Prostate gland (tissue), 2 donors: ENCODE measurements at places on chromosomes 2 and 18.

GRCh38 chr2:238031751-238032150 lies 29.1 kb upstream of the SCLY start:
- no peak for DNase-seq

- no peak for DNase-seq
Observed at GRCh38 chr2:50225021-50225928, 806.7 kb downstream of the NRXN1 start.

GRCh38 chr2:45152691-45153090 lies 143.4 kb upstream of the SIX2 start:
- no peak for DNase-seq

DNA sequence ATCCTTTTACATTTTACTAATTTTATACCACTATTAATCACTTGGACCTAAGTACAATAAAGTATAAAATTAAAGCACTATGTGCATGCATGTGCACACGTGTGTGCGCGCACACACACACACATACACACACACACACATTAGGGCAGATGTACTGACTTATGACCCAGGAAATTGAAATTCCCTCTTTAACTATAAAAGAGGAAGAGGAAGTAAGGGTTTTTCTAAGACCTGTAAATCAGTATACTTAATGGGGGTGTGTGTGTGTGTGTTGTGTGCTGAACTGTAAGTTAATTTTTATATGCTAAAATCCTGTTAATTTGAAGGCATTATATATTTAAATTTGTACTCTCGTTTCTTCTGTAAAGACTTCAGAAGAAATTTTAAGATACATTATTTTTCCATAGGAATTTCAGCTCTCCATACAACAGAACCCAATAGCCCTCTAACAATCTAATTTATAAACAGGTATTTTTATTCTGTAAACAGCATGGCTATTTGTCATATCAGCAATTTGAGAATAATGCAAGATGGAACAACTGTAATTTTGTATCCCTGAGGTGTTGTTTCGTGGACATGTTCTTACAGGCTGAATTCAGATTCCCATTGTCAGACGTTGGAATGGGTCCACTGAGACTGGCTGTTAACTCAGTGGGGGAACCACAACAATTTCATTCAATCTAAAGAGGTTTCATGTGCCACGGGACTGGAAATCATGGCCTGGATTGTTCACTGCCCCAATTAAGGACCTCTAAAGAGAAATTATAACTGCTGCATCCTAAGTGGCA lies 90.9 kb downstream of the PLA2R1 start:
- DNase-seq = no peak

- DNase-seq = no peak
Observed at GRCh38 chr2:165958313-165958960, 4.9 kb upstream of the TTC21B start.

- peak; percentile 61 for DNase-seq
Observed at GRCh38 chr2:42493468-42494354, at the start of gene KCNG3. Gene KCNG3 (minus strand): TSS chr2:42493982. CDS start chr2:42493501, 481 bp downstream.

DNA sequence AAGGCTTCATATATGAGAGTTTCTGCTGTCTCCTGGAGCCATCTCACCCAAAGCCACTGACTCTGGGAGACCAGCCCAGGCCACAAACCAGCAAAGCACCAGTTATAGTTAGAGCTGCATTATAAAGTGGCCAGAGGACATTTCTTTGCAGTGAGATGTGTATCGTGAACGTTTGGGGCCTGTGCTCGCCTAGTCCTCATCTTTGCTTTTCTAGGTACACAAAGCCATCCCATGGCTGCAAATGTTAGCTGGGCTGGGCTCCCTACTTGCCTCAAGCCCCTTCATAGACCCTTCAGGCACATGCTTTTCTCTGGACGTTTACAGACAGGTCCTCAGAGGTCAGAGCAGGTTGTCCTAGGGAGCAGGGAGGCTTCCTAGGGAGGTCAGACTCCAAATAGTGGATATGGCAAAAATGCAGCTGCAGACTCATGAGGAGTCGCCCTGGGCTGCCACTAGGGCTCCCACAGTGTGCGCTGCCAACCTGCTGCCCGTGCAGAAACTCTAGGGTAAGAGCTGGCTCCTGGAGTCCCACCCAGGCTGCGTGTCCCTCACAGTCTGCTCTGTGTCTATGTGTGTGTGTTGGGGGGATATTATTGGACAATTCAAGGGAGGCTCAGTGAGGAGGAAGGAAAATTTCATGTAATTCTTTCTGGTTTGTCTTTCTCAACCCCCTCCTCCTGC lies 141.0 kb downstream of the RPIA start:
- DNase-seq = no peak

DNA sequence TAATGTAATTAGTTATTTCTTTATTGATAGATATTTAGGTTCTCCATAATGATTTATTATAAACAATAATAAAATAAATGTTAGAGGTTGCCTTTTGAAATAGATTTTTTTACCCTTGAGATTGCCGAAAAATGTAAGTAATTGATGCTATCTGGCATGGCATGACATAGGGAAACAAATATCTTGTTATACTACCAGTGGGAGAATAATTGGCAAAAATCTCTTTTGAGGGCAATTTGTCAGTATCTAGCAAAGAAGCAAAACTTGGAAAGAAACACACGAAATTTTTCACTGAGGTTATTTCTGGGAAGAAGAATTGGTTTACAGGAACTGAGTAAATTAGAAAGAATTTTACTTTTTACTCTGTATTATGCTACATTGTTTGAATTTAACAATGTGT lies 547.2 kb upstream of the SETBP1 start:
- DNase-seq = no peak

- DNase-seq = no peak
Observed at GRCh38 chr2:26380281-26380680, 21.4 kb upstream of the DRC1 start.

GRCh38 chr2:114006460-114006859 lies 116.6 kb downstream of the ACTR3 start:
- no peak for DNase-seq

- DNase-seq = no peak
Observed at GRCh38 chr18:3851159-3851558, 401.2 kb downstream of the TGIF1 start.

GRCh38 chr18:45241271-45241670 lies 374.0 kb upstream of the SLC14A2 start:
- DNase-seq = no peak

DNA sequence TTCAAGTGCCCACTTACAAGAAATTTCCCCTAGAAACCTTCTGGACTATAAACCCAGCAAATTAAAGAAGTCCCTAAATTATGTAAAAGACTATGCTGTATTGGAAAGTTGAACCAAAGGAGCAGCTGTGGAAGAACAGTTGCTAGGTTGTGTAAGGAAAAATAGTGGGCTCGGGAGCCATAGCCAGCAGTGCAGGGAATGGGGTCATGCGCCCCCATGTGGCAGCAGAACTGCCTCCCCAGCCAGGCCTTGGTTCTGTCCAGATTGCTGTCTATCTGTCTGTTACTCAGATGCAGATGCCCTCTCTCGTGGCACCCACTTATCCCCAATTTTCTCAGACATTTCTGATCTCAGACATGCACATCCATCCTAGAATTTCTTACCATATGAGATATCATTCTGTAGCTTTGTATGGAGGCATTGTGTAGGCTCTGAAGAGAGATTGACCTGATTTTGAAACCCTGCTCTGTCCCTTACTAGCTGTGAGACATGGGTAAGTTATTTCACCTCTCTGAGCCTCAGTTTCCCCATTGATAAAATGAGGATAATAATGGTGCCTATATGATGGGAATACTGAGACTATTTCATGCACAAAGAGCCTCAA lies 258.3 kb downstream of the SS18 start:
- DNase-seq = no peak

GRCh38 chr2:201882353-201883090 lies 76.2 kb downstream of the CDK15 start:
- DNase-seq = no peak

GRCh38 chr18:77645170-77645872 lies 395.7 kb downstream of the GALR1 start:
- DNase-seq = no peak

GRCh38 chr2:60525899-60526298 lies 27.6 kb downstream of the BCL11A start:
- no peak for DNase-seq

DNA sequence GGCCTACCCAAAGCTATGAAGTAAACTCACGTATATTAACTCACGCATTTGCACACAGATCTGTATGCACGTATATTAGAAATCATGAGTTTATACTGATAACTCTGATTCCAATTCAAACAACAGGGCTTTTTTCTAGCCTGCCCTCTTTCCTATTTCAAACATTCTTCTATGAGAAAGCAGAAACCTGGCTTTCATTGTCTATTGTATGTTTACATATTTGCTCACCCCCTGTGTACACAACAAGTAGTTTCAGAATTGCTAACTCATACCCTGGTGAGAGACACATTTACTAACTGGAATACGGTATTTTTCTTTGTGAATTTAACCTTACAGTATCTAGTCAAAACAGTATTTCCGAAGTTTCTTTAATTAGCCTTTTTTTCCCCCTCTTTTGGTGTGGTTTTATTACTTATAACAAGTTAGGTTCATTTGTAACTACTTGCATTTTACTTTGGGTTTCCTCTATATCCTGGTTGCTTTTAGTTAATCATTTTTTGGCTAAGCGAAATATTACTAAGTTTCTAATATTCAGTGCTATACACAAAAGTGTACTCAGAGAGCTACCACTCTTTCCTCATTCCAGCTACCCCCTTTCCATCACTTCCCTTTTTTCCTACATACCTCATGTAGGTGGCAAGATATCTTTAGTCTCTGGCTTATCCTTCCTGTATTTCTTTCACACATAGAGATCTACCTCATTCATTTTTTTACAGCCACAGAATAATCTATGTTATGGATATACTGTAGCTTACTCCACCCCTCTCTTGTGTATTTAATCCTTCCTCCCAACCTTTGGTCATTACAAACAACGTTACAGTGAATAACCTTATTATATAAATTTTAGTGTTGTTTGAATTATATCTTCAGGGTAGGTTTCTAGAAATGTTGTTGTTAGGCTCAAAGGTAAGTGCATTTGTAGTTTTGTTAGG lies 112.7 kb upstream of the BCL2L11 start:
- no peak for DNase-seq

DNA sequence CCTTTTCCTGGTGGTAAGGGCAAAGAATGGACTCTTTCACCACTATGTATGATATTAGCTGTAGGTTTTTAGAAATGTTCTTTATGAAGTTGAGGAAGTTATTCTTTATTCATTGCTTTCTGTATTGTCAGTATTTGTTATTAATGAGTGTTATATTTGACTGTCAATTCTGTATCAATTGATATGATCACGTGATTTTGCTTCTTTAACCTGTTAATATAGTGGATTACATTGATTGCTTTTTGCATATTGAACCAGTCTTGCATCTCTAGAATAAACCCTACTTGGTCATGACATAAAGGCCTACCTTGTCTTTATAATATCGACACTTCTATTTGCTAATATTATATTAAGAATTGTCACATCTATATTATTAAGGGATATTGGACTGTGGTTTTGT lies 18.3 kb upstream of the ST6GAL2 start:
- no peak for DNase-seq

DNA sequence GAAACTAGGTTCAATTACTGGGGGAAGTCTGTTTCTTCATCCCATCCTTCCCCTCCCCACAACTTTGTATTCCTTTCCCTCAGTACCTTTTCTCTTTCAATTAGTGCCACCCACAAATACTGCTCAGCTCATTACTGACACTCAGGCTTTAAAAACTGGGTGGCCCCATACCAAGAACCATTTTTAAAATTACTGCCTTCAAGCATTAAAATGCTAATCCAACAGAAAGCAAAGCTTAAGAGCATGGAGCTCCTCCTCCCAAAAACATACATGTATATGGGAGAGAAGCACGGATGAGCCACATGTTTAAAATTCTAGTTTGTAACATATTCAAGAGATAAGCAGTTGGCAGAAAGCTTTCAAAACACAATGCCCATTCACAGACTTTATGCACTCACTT lies 44.0 kb downstream of the IRS1 start:
- no peak for DNase-seq

DNA sequence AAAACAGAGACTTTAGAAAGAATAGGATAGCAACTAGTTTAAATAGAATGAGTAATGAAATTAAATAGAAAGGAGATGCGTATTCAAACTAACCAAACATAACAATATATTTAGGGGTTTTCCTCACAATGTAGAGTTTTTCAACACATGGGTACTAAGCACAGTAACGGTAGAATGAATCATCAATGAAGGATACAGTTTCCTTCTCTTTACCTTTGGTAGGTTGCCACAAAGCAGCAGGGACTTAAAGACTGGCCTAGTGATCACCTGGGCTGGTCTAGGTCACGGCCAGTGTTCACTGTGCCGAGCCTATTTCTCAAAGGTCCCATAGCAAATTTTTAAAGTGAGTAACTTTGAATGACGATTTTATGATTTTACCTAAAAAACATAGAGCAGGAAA lies 311.7 kb downstream of the XIRP2 start:
- no peak for DNase-seq

DNA sequence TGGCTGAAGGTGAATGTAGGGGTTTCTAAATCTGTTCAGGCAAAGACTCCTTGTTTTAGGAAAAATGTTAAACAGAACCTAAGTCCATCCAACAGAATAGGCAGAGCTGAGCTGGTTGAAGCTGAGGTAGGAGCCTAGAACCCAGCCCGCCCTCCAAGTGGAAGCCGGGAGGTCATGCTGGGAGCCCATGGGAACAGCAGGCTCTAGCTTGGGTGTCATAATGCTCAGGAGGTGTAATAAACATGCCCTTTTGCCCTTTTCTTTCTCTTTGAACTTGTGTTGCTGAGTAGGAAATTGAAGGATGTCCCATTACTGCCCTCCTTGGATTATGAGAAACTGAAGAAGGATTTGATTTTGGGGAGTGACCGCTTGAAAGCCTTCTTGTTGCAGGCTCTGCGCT lies 60.3 kb downstream of the ARMC9 start:
- no peak for DNase-seq

GRCh38 chr2:68417926-68418325 lies 49.2 kb downstream of the FBXO48 start:
- no peak for DNase-seq

DNA sequence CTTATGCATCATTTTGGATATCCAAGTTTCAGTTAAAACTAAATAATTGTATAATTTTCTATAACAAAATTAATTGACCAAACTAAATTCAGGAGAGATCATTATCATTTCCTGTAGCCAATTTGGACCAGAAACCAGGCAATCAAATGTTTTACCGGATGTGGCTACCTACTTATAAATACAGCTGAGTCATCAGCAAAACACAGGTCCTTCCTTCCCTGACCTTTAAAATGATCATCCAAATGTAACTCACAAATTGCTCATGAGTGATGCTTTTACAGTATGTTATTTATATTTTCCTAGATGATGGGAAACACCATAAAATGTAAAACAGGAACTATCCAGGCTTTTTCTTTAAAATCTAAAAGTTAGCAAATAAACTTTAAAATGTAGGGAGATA lies 133.7 kb downstream of the CBLN2 start:
- no peak for DNase-seq
